Spleen (tissue), 13 donors: ENCODE measurements at places on chromosomes 5 and 9.

- no peak for DNase-seq
Measured at GRCh38 chr9:89801742-89802670, 197.2 kb downstream of the GADD45G start.

DNA sequence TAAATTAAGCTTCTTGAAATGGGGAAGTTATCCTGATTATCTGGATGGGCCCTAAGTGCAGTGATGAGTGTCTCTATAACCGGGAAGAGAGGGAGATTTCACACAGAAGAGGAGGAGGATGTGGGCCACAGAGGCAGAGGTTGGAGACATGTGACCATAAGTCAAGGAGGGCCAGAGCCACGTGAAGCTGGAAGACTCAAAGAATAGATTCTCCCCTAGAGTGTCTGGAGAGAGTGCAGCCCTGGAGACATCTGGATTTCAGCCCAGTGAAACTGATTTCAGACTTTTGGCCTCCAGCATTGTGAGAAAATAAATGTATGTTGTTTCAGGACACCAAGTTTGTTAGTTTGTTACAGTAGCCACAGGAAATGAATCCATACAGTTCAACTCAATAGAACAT is 442.9 kb downstream of the NTRK2 start:
- no peak for DNase-seq

GRCh38 chr9:129481810-129482511 is 138.9 kb downstream of the C9orf50 start:
- DNase-seq, result peak; percentile 80

GRCh38 chr9:128203707-128204551 is 750 bp downstream of the DNM1 start:
- DNase-seq, result no peak

DNA sequence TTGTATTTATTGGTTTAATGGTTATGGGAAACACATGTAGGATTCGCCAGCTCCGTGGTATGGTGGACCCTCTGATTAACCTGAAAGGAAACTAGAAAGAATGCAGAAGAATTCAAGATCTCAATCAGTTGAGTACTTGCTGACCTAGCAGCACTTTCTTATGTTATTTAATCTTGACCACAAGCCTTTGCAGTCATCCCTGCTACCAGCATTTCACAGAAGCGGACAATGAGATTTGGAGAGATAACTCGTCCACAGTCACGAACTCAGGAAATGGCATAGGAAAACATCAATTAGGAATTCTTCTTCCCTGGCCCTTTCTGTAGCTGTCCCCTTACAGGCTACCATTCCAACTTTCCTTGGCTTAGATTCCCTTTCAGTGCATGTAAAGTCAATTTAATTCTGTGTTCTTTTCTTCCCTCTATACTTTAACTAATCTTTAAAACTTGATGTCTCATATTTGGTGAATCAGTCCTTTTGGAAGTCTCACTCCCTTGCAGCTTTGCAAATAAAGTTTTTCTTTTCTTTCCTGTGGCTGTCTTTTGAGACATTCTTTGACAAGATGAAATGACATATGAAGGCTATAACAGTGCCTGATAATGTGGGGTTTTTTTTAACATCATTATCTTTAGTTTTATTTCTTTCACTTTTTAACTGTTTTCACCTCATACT is 1.3 kb upstream of the SLC44A1 start:
- no peak for DNase-seq

- DNase-seq, result no peak
Measured at GRCh38 chr5:93158841-93159240, 422.2 kb downstream of the NR2F1-AS1 start.

DNA sequence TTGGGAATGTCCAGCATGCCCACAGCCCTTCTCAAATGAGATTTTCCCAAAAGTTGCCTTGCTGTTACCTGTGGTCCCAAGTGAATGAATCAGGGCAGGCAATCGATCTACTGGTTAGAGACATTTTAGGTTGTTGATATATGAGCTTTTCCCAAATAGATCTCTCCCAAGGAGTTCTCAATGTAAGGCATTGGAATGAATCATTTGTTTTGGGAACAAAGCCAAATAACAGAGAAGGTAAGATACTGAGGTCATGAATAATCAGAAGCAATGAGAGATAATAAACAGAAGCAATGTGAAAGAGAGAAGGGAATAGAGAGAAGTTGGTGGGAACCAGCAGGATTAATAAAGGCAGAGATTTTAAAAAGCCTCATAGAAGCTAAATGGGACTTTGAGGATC is 93.6 kb upstream of the FER start:
- no peak for DNase-seq

GRCh38 chr5:9182899-9183695 is 362.8 kb downstream of the SEMA5A start:
- no peak for DNase-seq

DNA sequence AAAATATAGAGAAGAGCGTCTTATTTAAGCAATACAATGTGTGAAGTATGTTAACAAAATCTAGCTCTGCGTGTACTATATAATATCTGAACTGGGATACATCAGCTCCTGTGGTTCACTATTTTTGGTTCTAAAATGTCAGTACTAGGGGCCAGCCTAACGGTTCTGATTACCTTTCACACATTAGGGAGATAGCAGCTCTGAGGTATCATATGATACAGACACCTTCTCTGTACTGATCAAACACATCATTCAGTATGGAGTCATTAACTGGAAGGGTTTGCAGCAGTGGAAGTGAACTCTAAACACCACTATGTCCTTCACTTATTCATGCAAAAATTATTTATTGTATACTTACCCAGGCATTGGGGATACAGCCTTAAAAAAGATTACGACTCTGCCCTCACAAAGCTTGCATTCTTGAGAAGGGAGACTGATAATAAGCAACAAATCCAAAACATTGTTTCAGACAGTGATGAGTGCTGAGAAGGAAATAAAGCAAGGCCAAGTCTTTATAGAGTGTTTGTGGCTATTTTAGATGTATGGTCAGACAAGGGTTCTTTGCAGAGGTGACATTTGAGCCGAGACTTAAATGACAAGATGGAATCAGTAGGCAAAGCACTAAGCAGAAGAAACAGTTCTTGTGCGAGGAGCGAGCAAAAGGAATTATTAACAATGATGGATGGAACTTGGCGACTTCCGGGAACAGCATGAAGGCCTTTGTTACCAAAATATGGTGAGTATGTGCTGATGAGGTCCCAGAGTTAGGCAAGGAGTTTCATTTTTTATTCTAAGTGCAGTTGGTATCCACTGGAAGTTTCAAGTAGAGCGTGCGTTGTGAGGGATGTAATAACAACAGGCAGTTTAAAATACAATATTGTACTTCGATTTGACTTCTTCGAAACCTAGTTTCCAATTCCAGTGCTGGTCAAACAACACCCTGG is 1.8 kb upstream of the LNPEP start:
- DNase-seq, result no peak

GRCh38 chr9:7033076-7034045 is 275.6 kb downstream of the KDM4C start:
- DNase-seq, result no peak

GRCh38 chr9:92291577-92291976 is 1.9 kb downstream of the IARS1 start:
- no peak for DNase-seq

DNA sequence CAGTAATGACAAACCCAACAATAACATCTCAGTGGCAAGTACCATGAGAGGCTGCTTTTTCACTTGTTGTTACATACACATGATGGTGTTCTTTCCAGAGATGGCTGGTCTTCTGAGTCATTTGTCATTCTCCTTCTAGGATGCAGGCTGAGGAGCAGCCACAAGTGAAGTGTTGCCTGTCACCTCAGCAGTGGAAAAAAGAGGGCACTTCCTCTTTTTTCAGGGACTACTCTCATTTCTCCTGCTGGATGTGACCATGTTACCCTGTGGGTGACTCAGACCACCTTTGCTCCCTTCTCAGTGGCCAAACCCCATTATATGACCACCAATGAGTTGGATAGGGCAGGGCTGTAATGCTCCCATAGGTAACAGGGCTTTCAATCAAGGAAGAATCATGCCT is 587.0 kb upstream of the ADAMTS16 start:
- no peak for DNase-seq

DNA sequence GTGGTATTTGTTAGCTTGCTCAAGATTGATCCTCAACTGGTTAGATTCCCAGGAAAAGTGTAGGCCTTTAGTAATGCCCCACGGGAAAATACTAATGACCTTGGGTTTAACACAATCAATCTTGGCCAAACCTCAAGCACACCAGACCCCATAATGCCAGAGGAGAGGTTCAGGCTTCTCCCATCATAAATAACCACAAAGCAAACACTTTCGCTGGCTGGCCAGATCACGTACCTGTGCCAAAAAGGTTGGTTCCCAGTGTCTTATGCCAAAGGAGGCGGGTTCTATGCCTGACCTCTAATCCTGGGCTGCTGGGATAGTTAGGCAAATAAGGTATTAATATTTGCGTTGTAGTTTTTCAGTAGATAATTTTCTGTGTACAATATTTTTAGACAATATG is 379.2 kb upstream of the CDH18 start:
- DNase-seq, result no peak

DNA sequence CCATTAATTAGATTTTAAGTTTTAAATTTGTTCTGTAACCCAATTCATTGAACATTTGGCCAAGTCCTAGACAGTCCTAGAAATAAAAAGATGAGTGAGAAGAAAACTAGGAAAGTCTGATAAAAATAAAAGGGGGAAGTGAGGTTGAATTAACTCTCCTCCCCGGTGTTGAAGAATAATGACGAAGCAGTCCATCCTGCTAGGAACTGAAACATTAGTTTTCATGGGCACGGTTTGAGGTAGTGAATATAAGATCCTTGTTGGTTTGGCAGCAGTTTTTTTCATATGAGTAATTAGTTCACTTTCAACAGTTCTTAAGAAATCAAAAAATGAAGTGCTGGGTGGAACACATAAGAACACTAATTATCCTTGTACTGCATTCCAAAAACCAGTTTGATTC is 103.1 kb downstream of the MTREX start:
- DNase-seq, result no peak

DNA sequence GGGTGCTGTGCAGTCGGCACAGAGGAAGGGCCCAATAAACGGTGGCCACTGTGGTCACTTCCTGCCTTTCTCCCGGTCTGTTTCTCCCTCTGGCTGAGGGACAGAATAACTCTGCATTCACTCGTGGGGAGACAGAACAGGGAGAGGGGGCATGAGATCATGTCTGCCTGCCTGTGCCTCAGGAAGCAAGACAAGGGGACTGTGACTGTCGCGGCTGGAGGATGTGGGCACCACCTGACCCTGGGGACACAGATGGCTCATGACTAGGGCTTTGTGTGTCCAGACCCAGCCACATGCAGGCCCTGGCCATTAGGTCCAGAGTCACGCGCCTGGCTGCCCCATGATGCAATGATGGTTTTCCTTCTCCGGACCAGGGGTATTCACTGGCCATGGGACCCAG is 5.8 kb downstream of the TRUB2 start:
- no peak for DNase-seq

DNA sequence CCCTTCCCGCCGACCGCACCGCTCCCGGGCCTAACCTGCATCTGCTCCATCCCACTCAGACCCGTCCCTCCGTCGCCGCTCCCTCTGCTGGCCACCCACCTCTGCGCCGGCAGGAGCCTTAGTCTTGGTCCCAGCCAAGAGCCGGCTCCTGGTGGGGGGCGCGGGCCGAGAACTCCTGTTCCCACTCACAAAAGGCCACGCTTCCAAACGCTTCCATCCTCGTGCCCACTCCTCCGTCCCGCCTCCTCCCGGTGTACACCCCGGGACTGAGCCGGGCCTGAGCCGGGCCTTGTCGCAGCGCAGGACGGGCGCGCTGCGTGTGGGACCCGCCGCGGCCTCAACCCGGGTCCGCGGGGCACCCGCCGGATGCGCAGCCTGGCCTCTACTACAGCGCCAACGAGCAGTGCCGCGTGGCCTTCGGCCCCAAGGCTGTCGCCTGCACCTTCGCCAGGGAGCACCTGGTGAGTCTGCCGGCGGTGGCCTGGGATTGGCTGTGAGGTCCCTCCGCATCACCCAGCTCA is 7.5 kb downstream of the ADAMTS13 start:
- DNase-seq, result peak; percentile 82

GRCh38 chr5:140185409-140185808 is 10.4 kb downstream of the CYSTM1 start:
- no peak for DNase-seq

GRCh38 chr9:79257228-79257781 is 314.5 kb upstream of the TLE4 start:
- no peak for DNase-seq

GRCh38 chr9:99349870-99350269 is 127.8 kb downstream of the SEC61B start:
- DNase-seq, result no peak

- no peak for DNase-seq
Measured at GRCh38 chr5:32446630-32447029, 2.1 kb upstream of the ZFR start.

DNA sequence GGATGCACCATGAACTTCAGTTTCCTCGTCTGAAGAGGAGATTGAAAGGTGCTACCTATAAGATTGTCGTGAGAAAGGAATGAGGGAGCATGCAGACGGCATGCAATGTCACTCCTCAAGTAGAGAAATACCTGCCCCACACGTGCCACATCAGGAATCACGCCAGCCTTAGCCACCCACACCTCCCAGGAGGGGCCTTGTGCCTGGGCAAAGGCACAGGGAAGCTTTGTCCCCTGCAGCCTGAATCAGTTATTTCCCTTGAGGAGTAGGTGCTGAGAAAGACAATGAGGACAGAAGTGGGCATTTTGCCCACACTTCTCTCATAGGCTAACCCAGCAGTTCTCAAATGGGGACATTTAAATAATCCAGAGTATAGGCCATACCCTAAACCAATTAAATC is 31.0 kb downstream of the FSTL4 start:
- no peak for DNase-seq

GRCh38 chr5:110727025-110727314 is 499 bp upstream of the TMEM232 start:
- DNase-seq, result no peak
